ENCODE measurements at places on chromosomes 1 and 21. TPM values are rescaled to one million over a fixed set of nuclear protein-coding genes. Genes with fewer than 3 reads are reported as not detected.
A peak's percentile ranks its signal among the peaks of the same experiment; 100 is the strongest.

DNA sequence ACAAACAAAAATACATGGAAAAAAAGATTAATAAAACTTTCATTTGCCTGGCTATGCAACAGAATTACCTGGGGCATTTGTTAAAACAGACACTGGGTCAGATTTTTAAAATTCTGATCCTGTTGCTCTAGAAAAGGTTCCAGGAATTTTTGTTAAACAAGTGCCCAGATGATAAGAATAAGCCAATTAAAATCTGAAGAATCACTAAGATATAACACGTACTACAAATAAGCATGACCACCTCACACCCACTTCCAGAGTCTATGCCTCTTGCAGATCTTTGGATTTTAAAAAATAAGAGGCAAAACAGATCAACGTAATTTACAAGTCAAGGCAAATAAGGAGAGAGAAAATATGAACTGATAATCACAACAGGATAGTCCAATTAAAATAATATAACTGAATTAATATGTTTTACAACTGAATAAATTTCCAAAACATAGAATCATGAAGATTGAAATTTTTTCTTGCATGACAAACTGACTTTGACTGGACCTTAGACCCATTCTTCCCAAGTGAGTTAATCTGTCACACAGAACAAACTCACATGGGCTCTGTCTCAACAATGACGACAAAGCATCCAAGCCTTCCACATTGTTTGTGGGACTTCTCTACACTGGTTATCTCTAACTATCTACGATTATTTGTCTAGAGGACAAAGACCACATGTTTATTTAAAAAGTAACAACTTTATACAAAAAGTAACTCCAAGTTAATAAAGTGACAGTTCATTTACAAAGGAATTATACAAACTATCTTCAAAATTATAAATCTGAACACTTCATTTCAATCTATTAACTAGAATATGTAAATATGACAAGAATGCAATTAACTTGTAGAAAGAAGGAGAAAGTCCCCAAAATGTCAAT, 56.9 kb downstream of the COP1 start:
- H3K27ac ChIP-seq, result no peak overlapping the region
- H3K4me1 ChIP-seq, result no peaks in the 10 kb centered on the region
- no peak for DNase-seq
- H3K4me3 ChIP-seq, result no peak overlapping the region

GRCh38 chr1:168794057-168794456, 65.1 kb upstream of the DPT start:
- no peaks in the 10 kb centered on the region for H3K27me3 ChIP-seq

- H3K27me3 ChIP-seq, result no peaks in the 10 kb centered on the region
- DNase-seq, result no peak
- H3K4me3 ChIP-seq, result no peak overlapping the region
- no peaks in the 10 kb centered on the region for H3K36me3 ChIP-seq
- peaks cover 17% of the 10 kb centered on the region for H3K4me1 ChIP-seq
These were observed 63.0 kb downstream of the RAP1GAP start for GRCh38 chr1:21605964-21606705.

The LRRC8B gene
- 23.6 TPM for total RNA-seq

GRCh38 chr21:42012763-42013329, 2.7 kb upstream of the ZBTB21 start:
- peaks cover 5% of the 10 kb centered on the region for H3K4me1 ChIP-seq
- peaks cover 3% of the 10 kb centered on the region for H3K36me3 ChIP-seq
- peak overlapping the region; percentile 88 for H3K4me3 ChIP-seq
- peaks cover 29% of the 10 kb centered on the region for H3K27me3 ChIP-seq
- no peak overlapping the region for H3K27ac ChIP-seq

The DENND2D gene
- 2.9 TPM for total RNA-seq

DNA sequence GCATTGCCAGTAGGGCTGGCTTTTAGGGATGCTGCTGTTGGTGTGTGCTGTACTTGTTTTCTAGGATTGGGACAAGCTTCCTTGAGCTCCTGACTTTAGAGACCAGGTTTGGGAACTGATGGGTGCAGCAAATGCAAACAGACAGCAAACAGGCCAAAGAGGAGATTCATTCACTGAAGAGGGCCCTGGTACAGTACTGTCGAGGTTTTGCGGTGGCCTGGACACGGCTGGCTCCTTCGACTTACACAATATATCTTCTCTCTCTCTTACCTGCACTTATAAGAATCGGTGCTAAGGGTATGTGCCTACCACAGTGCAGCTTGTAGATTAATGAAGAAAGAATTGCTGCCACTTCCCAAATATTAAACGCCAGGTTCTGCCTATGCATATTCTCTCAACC, 44.6 kb downstream of the ATP1A1 start:
- DNase-seq, result no peak
- no peak overlapping the region for H3K27ac ChIP-seq
- peaks cover 3% of the 10 kb centered on the region for H3K27me3 ChIP-seq
- peak overlapping the region; percentile 87 for H3K4me3 ChIP-seq

- no peak overlapping the region for H3K27ac ChIP-seq
- DNase-seq, result no peak
- H3K4me3 ChIP-seq, result no peak overlapping the region
- no peaks in the 10 kb centered on the region for H3K27me3 ChIP-seq
- no peaks in the 10 kb centered on the region for H3K4me1 ChIP-seq
These were observed 30.1 kb downstream of the RHOU start for GRCh38 chr1:228765168-228765946.
